NCI-H1092 (cell line): ENCODE measurements at places on chromosomes 2 and 18.
A peak's percentile ranks its signal among the peaks of the same experiment; 100 is the strongest.

DNA sequence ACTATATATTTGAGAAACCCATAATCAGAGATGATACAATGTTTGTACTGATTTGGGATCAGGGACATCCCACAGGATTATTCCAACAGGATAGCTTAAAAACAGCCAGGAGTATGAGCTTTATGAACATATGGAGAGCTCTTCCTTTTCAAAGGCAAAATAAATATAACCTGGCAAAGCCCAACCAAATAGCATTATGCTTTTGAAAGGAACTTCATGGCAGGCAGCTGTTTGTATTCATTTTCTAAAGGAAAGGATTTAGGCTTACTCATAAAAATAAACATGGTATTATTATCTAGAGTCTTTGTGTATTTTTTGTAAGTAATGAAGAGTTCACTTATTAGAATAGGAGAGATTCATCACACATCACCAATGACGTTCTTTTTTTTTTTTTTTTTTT lies 44.4 kb downstream of the CCDC195 start:
- peak; percentile 25 for DNase-seq

DNA sequence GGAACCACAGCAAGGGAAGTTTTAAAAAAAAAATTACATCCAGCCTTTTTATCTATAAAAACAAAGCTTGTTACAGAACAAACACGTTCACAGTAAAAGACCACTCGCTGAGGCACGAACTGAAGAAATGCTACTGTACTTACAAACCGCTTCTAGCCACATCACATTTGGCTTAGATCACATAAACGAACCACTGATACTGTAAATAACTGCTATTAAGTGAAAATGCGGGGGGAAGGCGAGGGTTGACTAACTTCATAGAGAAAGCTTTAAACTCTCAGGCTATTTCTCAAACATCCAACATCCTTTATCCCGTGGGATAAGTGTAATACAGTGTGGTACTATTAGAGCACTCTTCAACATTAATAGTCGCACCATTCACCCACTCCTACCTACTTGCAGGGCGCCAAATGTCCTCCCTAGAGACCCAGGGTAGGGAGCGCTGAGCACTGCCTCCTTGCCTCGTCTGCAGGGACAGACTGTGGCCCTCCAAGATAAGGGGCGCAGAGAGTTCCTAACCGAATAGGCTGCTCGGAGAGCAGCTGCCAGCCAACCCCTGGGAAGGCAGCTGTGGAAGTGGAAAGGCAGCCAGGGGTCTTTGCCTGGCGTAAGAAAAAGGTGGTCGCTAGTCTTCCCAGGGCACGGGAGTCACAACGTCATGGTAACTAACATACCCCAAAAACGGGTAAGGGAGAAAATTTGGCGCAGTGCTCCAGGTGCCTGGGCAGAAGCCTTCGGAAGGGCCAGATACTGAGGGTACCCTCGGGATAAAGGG lies 854 bp downstream of the GPR155 start:
- no peak for DNase-seq

- DNase-seq = no peak
Observed at GRCh38 chr2:62410926-62411456, 95.0 kb downstream of the TMEM17 start.

GRCh38 chr2:69716555-69717120 lies 25.3 kb upstream of the ANXA4 start:
- no peak for DNase-seq

- no peak for DNase-seq
Observed at GRCh38 chr2:9824956-9825720, 18.1 kb upstream of the TAF1B start.

- DNase-seq = no peak
Observed at GRCh38 chr18:51290860-51291259, 93.4 kb upstream of the MEX3C start.
